ENCODE measurements at places on chromosomes 3 and 15.
A peak's percentile ranks its signal among the peaks of the same experiment; 100 is the strongest.

DNA sequence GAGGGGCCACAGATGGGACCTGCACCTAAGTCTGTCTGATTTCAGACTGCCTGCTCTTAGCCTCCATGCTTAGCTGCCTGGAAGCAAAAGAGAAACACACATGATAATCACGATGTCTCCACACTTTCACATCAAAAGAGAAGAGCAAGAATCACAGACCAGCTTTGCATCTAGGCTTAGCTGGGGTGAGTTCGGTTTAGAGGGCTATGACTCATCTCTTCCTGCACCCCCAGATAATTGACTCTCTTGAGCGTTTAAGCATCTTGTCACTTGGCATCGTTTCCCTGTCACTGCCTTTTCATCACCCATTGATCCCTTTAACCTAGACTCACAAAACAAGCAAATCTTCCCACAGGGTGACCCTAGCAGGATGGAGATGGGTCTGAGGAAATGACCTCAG lies 124.0 kb downstream of the NTRK3 start:
- no peak for DNase-seq

DNA sequence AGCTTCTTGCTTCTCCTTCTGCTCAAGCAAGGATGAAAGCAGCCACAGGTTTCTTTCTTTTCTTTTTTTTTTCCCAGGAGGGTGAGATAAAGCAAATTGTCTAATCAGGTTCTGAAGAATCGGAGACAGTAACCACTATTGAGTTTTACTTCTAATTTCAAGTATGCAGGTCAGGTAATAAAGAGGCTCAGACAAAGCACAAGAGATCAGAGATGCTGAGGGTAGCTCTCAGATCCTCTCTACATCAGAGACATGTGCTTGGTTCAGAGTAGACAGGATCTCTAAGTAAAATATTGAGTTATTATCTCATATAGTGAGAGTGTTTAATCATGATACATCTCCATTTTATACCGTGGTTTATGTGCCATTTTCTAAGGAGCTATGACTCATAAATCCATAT lies 168.5 kb downstream of the NFKBIZ start:
- no peak for DNase-seq

- DNase-seq: no peak
Observed at GRCh38 chr15:29037997-29038705, 152.4 kb downstream of the APBA2 start.

DNA sequence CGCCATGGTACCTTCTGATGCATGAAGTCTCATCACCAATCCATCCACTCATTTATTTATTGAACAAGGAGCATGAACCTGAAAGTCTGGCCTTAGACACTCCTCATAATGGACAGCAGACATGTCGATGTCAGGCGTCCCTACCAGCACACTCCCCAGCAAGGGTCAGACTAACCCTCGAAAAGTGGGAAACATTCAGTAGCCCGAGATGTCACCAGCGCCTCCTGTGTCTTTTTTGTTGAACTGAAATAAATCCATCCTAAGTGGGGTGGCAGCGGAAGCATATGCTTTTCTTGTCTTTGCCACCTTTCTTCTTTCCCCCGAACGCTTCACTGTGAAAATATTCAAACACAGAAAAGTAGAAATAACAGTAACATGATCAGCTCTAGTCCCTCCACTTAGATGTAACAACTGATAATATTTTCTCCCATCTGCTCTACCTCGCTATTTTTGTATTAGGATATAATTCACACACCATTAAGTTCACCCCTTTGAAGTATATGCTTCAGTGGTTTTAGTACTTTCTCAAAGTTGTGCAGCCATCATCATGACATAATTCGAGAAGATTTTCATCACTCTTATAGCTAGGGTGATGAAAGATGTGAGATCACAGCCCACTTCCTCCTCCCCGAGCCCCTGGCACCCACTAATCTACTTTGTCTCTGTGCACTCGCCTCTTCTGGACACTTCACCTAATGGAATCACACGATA lies 121.6 kb downstream of the ADAMTS17 start:
- DNase-seq: no peak

GRCh38 chr3:179719048-179719734 lies 66.4 kb downstream of the USP13 start:
- DNase-seq: peak; percentile 54
